ENCODE measurements at places on chromosomes 6 and 20.

GRCh38 chr20:17635332-17636244, 46.5 kb downstream of the RRBP1 start:
- no peak for DNase-seq

- no peak for DNase-seq
These were observed 200.3 kb upstream of the SIM1 start for GRCh38 chr6:100665041-100665380.

DNA sequence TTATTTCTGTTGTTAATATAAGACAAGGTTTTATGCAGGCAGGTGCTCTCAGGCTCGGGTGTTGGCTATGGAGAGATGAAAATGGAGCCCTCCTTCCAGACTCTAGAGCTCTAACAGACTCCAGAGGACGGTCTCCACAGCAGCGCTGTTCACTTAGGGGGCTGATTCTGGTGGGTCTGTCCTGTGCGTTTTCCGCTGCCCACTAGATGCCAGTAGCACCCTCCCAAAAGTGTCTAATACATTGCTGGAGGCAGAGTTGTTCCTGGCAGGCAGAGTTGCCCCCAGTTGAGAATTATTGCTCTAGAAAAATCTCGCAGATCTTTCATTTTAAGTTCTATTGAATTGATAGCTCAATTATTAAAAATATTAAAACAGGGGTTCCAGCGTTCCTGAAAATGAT, 109.9 kb downstream of the MAP3K4 start:
- no peak for DNase-seq

DNA sequence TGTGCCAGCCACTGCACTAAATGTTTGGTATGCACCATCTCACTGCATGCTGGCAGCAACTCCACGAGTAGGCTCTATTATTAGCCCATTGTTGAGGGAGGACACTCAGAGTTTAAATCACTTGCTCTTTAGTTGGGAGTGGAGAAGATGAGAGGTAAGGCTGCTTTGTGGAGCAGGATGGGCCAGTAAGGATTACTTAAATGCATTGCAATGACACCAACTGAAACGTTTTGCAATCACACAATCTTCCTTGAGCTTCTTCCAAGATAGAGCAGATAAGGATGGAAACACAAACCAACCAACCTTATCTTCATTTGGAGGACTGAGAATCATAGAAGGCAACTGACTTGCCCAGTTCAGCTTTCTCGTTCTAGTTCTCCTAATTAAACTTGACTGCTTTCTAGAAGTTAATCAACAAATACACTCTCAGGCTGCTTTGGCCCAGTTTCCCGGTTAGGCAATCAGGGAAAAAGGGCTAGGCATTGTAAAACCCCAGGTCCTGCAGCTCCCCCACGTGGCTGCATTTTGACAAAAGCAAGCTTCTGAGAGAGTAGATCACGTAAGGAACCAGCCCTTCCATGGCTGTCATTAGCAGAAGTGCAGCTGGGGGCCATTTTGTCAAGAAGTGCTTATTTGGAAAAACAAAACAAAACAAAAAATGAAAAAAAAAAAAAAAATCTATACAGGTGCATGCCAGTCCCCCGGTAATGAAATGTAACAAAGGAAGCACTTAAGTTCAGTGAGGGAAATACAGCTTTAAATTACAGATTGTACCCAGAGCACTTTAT, 130.6 kb downstream of the BCAS1 start:
- no peak for DNase-seq

GRCh38 chr6:160363016-160363996, 15.1 kb downstream of the SLC22A3 start:
- DNase-seq: no peak

DNA sequence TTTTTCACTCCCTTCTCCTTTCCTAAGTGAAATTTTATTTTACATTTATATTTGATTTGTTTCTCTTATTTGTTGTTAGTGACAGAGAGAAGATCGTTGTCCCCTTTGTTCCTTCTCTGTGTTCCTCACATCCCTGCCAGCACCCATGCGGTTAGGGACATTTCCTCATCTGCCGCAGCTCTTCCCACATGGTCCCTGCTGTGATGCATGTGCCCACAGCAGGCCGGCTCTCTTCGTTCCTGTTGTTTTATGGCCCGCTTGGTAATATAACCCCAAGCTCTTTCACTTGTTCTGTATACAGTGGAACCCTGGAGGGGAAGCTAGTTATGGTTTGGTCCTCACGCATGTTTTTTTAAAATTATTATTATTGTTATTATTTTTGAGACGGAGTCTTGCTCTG, 23.6 kb downstream of the DTD1 start:
- DNase-seq: no peak

DNA sequence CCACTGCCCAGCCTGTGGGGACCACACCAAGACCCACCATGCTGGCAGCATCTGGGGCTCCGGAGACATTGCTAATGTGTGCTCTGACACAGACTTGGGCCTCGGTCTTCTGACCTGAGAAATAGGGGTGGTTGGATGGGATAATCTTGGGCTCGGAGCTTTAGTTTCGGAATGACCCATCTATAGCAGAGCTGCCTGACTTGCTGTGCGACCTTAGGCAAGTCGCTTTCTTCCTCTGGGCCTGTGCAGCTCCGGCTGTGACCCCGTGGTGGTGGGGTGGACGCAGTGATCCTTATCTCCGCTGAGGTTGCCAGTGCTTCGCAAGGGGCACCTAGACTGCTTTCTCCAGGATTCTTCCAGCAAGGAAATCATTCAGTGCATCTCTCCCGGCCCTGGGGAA, 43.7 kb downstream of the CEBPB start:
- DNase-seq: no peak

DNA sequence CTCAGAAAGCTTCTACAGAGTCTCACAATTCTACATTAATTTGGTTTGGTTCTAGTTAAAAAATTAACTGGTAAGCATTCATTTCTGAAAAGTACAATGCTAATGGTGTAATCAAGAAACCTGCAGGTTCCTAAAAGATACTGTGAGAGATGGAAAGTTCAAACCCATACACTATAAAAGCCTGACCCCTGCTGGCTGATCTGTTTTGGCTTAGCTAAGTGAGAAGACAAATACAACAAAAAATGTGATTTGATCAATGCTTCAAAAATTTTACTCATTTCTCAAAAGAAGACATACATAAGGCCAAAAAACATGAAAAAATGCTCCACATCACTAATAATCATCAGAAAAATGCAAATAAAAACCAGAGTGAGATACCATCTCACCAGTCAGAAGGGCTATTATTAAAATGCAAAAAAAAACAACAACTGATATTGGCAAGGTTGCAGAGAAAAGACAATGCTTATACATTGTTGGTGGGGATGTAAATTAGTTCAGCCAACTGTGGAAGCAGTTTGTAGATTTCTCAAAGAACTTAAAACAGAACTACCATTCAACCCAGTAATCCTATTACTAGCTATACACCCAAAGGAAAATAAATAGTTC, 102.8 kb downstream of the MOXD1 start:
- DNase-seq: no peak

DNA sequence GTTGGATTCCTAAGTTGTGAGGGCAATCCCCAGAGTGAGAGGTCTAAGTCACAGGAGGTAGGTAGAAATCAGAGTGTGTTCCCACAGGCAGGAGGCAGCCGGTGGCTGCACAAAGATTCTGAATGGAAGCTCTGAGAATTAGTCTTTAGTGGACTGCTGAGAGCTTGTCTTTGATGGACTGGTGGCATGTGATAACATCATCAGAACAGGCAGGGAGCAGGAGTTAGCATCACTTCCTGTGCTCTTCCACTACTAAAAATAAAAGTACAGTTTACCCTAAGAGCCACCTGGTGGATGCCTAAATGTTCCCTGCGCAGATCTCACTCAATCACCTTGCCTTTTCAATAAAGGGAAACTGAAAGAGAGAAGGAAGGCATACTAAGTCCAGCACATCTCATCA, 294.6 kb upstream of the POU3F2 start:
- DNase-seq: no peak
